Frontal cortex (tissue), 4 donors: ENCODE measurements at places on chromosomes 5 and 9. TPM values are rescaled to one million over a fixed set of nuclear protein-coding genes. Genes with fewer than 3 reads are reported as not detected.

Gene RIGI
- 6.9 TPM for total RNA-seq

DNA sequence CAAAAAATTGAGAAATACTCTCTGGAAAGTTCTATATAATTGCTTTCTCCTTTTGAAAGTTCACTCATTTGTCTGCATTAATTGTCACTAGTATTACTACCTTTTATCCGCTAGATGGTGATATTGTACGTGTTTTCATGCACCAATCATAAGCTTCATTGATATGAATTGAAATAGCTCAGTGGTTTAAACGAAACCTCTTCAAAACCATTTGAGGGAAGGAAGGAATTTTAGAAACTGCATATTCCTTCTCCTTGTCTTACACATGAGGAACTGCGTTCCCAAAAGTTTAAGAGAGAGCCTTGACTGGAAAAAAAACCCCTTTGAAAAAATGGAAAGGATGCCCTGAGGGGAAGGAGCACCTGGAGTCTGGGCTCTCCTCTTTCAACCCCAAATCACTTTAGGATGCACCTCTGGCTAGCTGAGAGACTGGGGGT is 98.6 kb downstream of the YTHDC2 start:
- peak; percentile 31 for DNase-seq

- DNase-seq: no peak
Measured at GRCh38 chr5:143574236-143574635, 170.8 kb upstream of the NR3C1 start.

Gene BBLN
- total RNA-seq: 55.4 TPM

- no peak for DNase-seq
Measured at GRCh38 chr5:150595466-150596031, 44.9 kb upstream of the SYNPO start.

GRCh38 chr5:143752165-143752850 is 59.7 kb upstream of the HMHB1 start:
- DNase-seq: no peak

DNA sequence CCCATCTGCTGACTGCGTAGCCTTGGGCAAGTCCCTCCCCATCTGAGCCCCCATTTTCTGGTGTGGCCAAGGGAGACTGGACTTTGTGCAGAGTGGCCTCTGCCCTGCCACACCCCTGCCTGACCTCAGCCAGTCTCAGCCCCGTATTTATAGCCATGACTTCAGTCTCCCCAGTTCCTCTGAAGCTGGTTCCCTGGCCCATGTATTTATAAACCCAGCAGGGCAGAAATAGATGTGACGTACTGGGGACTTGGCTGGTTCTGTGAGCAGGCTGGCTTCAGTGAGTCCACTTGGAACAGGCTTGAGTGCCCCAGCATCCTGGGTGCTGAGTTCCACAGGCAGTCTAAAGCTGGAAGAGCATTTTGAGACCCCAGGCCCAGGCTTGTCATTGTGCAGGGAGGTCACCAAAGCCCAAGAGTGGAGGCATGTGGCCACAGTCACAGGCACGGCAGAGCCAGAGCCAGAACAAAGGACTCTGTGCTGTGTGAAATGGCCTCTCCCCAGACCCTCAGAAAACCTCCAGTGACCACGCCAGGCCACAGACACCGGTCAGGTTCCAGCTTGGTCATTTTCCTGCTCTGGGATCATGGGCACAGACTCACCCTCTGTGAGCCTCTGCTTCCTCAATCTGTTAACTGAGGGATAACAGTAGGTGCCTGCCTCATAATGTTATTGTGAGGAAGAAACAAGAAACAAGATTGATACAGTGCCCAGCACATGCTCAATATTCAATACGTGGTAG is 30.4 kb upstream of the SYNPO start:
- DNase-seq: peak; percentile 55

Gene TMEM215
- 0.82 TPM for total RNA-seq
